HuH-7.5 (cell line): ENCODE measurements at places on chromosomes 16 and 17.
A peak's percentile ranks its signal among the peaks of the same experiment; 100 is the strongest.

DNA sequence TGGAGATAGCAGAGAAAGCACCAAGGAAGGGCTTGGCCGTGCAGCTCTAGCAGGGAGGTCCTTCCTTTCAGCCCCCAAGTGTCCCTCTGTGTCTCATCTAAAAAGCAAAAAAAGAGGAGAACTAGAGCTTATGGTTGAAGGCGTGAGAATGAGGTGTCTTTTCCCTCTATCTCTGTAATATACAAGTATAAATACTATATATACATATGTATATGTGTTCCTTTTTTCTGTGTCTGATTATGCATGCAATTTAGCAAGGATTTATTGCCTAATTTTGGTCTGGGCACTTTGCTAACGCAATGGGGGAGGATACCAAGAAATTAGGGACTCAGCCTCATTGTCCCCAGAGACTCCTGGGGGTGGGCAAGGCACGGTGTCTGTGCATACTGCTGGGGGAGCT is 90.2 kb upstream of the CCL2 start:
- no peak for DNase-seq

DNA sequence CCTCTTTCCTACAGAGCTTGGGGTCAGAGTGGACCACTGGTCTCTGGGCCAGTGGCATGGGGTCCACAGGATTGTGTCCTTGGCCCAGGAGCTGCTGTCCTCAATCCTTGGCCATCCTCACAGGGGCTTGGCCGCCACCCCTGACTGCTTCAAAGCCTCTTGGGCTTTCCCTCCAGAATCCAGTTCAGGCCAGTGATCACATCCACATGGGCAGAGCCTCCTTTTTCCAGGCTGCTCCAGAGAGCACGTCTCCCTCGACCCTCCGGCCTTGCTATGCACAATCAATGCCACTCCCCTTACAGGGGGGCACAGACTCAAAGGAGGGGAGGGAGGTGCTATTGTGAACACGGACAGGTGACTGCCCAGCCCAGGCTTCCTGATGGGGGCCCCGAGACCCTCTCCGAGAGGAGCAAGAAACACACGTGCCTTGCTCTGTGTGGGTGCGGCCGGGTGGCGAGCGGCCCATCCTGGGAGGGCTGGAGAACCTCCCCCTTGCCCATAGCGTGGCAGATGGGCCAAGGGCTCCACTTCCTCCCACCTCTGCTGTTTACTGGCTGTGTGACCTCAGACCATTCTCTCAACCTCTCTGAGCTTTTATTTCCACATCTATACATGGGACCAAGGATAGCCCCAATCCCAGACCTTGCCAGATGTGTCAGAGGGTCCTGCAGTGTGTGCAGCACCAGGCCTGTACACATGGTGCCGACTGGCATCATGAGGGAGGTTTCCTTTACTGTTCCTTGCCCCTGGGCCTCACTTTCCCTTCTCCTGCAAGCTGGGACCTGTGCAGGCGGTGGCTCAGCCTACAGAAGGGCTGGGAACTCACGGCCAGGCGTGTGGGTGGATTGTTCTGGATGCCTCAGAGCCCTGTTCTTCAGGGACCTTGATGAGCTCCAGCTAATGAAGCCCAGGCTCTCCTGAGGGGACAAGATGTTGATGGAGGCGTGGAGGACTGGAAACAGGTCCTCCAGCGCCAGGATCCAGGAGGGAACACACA is 229.0 kb upstream of the GSE1 start:
- no peak for DNase-seq

DNA sequence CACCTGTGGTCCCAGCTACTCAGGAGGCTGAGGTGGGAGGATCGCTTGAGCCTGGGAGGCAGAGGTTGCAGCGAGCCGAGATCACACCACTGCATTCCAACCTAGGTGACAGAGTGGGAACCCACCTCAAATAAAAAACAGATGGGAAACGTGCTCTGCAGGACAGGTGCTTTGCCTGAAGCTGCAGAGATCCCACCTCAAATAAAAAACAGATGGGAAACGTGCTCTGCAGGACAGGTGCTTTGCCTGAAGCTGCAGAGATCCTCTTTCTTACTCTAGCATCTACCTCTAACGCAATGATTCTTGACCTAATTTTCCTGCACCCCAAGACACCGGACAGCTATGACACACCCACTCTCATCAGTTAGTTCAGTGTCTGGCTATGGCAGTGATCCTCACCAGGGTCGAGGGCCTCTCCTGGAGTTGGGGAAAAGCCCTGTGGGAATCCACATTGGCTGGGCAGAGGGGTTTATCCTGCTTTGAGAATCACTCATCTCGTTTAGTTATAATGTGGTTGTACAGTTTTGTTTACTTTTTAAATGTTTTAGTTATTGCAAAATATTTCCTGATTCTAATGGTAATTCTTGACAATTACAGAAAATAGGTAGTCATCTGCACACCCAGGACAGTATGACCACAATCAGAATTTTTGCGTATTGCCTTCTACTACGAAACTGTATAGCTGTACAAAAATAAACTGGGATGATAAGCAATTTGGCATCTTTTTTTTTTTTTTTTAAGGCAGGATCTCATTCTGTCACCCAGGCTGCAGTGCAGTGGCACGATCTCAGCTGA is 11.4 kb downstream of the VPS53 start:
- no peak for DNase-seq

DNA sequence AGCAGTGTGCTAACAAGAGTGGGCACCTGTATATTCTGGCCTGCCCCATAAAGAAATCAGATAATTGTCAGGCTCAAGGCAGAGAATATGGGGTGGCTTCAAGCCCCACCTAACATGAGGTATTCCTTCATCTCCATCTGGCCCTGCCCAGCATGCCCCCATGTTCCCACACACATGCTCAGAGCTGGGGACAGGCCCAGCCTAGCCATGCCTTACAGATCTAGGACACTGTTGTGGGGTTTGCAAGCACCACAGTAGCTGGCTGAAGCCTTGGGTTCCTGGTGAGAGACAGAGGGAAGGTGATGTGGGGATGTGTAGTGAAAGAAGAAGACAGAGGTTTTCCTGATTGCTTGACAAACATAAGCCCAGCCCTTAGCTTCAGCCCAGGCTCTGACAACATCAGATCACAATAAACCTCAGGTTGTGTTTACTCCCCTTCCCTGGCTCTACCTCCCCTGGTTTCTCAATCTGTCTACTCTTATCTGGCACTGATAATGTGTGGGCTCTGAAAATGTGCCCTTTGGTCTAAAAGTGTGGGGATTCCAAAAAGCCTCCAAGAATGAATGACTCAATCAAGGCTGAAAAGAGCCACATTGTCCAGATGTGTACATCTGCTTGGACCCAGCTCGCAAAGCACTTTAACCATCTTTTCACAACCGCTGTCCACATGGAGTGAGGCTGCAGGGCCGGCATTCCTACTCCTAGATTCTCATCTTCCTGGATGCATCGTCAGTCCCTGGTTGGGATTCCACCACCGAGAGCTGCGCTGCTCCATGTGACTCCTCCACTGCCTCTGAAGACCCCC is 34.4 kb downstream of the CDRT4 start:
- DNase-seq, result peak; percentile 51

- no peak for DNase-seq
Measured at GRCh38 chr17:9937901-9938300, 32.8 kb upstream of the RCVRN start.

DNA sequence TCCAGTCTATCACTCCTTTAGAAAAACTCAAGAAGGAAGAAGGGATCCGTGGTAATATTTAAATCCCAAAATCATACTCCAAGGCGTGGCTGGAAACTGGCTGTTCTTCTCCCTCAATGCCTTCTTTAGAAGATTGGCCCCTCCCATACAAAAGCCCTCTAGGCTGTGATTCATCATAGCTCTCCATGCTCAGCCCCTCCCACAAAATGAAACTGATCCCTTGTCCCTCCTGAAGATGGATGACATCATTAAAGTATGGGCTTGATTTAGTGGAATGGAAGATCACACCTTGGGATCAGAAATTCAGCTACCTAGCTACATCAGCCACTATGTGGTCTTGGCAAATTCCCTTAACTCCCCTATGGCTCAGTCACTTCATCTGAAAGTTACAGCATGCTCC is 4.1 kb downstream of the GRIN2A start:
- DNase-seq, result no peak

DNA sequence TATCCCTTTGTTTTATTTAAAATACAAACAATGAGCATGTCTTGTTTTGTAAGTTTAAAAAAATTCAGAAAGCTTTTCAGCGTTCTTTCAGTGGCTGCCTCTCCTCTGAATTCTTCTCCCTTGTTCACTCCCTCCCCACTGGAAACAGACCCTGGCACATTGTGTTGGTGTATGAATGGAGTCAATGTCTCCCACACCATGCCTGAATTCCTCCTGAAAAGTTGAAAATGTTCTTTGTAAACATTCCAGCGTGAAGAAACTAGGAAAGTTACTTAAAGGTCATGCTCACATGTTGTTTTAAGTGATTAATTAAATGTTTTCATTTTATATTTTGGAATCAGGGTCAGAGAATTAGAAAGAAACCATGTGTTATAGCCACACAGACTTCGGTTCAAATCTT is 136.9 kb upstream of the DYNLRB2 start:
- no peak for DNase-seq

DNA sequence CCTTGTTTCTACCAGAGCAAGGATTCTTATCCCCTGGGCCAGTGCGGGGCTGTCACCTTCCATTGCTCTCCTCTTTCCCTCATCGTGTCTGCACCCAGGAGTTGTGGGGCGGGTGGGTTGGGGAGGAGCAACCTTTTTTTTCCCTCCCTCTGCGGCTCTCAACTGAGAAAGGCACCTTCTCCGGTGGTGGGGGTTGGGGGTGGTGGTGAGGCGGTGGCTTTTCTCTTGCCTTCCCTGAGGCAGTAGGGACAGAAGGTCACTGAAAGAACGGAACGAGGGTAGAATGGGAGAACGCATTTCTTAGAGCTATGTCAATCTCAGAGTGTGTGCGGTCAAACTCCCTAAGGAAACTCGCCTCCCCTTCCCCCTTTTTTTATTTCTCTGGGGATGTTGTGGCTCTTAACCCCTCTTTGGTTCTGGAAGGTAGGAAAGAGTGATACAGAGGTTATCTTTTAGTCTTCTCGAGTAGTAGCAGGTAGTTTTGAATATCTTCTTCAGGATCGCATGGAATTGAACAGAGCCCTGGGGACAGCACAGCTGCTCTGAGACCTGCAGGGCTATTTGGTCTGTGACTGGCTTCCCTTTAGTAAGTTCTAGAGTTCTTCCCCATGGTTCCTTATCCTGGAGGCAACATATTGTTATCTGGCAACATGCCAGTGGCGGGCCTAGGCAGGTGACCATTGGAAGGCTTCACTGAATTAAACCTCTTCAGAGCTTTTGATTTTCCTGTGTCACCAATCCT is 994 bp downstream of the CLTC start:
- DNase-seq, result peak; percentile 47

GRCh38 chr16:3951861-3952736 is 71.6 kb upstream of the CREBBP start:
- DNase-seq, result no peak

GRCh38 chr17:28865946-28866752 is 11.3 kb downstream of the ERAL1 start:
- DNase-seq, result no peak
